ENCODE measurements at places on chromosomes 6 and 20.

GRCh38 chr6:32744776-32745175 lies 3.6 kb downstream of the HLA-DQA2 start:
- no peak for DNase-seq

GRCh38 chr6:16286151-16286522 lies 47.8 kb downstream of the GMPR start:
- no peak for DNase-seq

DNA sequence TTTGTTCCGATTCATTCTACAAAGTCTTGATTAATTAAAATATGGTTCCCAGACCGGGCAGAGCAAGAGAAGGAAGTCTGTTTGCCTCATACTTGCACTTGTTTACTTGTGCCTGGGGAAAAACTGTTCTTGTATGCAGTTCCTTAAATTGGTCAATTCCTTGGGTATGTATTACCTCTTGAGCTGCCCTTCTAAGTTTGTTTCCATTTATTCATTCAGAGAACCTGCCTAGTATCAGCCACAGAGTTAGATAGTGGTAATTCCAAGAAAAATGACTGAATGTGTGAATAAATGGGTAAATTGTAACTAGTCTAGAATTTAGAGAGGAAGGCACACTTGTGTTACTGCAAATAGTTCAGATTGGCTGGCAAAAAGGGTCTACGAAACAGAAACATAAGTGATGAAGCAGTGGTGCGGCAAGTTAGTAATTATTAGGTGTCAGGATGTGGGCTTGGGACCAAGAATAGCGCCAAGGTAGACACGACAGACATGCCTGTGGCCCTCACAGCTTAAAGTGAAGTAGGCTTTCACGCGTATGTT lies 525 bp upstream of the MAK start:
- DNase-seq = peak; percentile 92

DNA sequence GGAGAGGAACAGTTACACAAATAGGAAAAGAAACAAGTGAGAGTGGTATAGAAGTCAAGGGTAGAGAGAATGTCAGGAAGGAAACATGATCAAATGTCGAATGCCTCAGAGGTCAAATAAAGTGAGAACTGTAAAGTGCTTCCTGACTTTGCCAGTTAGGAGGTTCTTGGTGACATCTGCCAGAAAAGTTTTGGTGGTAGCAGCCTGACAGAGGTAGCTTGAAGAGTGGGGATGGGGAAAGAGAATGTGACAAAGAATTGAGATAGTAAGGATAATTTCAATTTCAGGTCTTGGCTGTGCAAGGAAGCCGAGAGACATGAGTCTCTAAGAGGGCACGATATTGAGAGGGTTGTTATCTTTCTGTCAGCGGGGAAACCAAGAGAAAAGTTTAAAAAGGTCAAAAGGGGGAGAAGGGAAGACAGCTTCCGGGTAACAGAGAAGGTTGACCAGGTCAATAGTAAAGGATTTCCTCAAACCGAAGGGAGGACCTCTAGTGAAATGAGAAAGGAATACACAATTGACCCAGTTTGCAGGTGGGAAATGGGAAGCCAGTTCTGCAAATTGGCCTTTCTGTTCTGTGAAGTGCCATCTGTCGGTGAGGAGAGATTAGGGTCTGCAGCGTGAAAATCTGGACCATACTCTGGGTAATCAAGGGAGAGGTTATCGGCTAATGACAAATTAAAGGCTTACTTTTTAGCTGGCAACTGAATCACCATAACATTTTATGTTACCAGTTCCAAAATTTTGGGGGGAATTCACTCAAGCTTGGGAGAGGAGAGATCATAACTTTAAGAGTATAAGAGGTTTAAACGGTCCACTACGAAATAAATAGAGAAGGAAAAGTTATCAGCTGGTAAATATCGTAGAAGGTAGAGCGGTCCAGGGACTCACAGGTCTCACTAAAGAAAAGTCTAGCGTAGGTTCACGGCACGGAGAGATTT lies 973 bp upstream of the BRD2 start:
- peak; percentile 97 for DNase-seq

GRCh38 chr6:96014846-96015517 lies 792 bp upstream of the FUT9 start:
- DNase-seq = no peak

- no peak for DNase-seq
Observed at GRCh38 chr6:18171871-18172270, 16.6 kb downstream of the KDM1B start.

- peak; percentile 92 for DNase-seq
Observed at GRCh38 chr6:46053039-46053933, 37.6 kb upstream of the CLIC5 start.

DNA sequence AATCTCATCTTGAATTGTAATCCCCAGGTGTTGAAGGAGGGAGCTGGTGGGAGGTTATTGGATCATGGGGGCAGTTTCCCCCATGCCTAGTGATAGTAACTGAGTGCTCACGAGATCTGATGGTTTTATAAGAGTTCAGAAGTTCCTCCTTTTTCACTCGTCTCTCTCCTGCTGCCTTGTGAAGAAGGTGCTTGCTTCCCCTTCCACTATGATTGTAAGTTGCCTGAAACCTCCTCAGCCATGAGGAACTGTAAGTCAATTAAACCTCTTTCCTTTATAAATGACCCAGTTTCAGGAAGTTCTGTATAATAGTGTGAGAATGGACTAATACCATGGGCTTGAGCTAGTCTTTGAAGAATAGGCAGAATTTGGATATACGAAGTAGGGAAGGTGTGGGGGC lies 113.9 kb downstream of the RIN2 start:
- DNase-seq = no peak

DNA sequence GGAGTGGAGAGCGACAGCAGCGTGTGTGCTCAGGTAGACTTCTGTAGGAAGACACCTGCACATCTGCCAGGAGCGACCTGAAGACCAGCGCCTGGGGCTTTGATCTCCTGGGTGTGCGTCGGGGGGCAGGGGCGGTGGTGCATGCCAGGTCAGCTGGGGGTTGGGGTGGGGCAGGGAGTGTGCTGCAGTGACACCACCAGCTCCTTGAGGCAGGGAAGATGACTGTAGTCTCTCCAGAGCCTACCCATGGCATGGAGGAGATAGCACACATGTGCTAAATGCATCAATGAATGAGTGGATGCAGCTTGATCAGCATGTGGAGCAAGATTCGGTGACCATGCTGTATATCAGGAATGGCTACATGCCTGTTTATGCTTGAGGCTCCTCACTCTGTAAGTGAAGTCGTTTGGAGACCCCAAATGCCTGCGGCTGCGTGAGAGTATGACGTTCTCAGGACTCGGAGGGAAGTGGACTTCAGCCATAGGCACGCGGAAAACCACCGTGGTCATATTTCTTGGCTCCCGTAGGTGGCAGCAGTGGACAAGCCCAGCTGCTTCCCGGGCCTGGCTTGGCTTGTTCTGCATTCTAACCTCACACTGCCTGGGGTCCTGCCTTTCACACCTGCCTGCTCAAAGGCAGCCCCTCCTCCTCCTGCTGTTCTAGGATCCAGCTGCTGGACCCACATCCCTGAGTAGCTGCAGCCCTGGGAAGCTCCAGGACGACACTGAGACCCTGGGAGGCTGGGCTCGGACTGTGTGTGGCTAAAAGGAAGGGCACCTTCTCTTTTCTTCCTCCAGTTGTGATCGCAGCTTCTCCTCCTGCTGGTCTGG lies 39.4 kb upstream of the KCNK16 start:
- DNase-seq = peak; percentile 85

DNA sequence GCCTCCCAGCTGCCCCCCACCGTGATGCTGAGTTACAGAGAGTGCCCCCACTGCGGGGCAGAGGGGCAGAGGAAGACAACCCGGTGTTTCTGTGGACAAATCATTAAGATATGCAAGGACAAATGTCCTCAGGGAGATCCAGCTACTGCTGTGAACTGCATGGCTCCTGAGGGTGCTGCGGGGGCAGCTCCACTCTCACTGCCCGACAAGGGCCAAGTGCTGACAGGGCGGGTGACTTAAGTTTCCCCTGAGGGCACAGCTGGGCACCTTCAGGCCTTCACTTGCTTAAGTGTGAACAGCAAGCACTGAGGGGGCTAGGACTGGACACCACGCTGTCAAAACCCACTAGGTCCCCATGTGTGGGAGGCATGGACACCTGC lies 26.2 kb upstream of the TCFL5 start:
- no peak for DNase-seq

DNA sequence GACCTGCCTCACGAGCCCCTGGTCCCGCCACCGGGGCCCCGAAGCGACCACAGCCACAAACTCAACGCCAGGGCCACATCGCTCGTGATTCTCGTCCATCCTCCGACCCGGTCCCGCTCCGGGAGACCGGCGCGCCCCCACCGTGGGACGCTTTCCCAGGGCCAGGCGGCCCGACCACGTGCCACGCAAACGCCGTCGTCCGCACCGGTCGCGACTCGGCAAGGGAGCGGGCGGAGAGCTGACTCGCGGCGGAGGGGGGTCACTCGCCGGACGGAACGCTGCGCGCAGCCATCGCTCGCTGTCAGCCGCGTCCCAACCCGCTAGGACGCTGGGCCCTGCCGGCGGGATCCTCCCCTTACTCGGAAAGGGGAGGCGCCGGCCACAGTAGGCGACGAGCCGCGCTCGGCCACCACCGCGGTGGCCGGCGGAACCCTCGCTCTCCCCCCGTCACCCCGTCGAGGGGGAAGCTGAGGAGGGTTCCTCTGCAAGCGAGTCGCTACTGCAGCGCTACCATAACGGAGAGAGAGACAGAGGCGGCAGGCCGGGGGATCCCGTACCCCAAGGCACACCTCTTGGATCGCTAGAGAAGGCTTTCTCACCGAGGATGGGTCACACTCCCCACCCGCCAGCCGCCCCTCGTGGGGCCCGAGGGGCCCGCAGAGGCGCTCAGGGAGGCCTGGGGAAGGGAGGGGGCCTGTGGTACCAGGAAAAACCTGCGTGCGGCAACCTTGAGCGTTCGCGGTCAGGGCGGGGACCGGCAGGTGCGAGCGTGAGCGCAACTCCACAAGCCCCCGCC lies 511.8 kb upstream of the ZNF337 start:
- no peak for DNase-seq

DNA sequence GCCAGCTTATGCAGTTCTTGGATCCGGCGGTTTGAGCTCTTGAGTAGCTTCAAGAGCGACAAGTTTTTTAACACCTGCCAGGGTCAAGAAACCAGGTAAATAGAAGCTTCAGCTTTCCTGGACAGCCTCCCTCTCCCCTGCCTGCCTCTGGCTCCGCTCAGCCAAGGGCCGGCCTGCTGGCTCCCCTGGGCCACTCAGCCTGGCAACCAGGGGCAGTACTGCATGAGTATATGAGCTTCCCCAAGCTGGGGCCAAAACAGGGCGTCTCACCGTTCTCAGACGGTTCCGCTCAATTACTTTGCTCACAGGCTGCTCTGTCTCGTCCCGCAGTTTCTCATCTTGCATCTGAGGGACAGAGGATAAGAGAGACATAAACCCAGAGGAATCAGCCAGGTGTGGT lies 856 bp downstream of the TP53TG5 start:
- no peak for DNase-seq

GRCh38 chr20:49024220-49024619 lies 21.9 kb upstream of the CSE1L start:
- DNase-seq = no peak

DNA sequence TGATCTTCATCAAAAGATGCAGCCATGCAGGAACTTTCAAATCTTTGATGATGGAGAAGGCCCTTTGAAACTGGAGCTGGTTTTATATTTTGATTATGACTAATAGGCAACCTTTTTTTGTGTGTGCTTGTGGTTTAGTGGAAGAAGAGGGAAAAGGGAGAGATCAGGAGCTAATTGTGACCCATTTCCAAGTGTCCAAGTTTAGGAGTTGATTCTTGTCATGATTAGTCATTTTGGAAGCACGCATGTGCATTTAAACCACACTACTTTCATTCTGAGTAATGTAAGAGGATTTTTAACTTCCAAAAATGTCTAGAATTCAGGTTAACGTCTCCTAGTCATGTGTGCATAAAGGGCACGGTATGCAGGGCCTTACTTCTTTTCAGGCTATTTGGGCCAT lies 3.5 kb downstream of the FOXO3 start:
- no peak for DNase-seq

GRCh38 chr6:150617496-150618460 lies 18.1 kb downstream of the PLEKHG1 start:
- DNase-seq = no peak

DNA sequence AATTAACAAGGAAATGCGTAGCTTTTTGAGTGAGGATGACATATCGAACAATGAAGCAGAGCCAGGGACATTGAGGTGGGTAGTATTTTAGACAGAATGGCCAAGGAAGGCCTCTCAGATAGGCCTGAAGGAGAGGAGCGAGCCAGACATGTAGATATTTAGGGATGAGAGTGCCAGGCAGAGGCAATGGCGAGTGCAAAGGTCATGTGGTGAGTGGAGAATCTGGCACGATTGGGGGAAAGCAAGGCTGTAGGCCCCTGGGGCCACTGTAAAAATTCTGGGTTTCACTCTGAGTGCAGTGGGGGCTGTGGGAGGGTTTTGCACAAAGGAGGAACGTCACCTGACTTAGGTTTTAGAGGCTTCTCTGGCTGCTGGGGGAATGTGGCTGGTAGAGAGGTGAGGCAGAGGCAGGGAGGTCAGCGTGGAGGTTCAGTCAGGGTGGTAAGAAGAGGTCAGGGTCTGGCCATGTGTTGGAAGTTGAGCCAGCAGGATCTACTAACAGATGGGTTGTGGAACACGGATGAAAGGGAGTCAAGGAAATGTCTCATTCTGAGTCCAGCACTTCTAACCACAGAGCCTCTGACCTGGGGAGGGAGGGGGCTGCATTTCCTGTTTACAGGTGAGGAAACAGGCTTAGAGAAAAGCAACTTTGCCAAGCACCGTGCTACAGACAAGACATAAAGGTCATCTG lies 11.3 kb downstream of the SIRPA start:
- no peak for DNase-seq

DNA sequence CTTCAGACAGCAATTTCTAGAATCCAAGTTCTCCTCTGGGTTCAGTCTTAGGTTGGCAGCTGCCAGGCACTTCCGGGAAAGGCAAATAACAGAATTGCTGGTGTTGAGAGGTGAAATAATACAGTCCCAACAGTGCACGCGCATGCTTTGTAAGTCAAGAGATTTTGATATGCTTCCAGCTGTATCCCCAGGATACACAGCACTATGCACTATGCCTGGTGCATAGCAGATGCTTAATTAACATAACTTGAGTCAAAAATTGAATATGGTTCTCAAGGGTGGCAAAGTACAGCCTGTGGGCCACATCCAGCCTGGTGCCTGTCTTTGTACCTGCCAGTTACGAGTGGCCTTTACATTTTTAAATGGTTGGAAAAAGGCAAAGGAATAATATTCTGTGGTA lies 18.9 kb upstream of the PMEPA1 start:
- DNase-seq = no peak

GRCh38 chr6:52953911-52954839 lies 40.9 kb downstream of the GSTA4 start:
- no peak for DNase-seq

GRCh38 chr6:47944846-47945245 lies 163.0 kb downstream of the OPN5 start:
- DNase-seq = no peak

DNA sequence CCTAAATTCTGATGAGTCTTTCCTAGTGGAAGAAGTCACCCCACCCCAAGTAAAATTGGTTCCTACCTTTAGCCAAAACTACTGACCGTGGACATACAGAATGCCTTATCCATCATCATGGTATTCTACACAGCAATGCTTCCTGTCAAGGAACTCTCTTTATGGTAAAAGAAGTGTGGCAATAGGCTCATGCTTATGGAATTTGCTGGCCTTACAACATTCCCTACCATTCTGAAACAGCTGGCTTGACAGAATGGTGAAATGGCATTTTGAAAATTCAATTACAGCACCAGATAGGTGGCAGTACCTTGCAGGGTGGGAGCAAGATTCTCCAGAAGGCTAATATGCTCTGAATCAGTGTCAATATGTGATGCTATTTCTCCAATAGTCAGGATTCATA lies 41.8 kb upstream of the BACH2 start:
- DNase-seq = no peak

GRCh38 chr6:41201764-41202173 lies 820 bp upstream of the TREML2 start:
- peak; percentile 46 for DNase-seq
